Spinal cord (tissue), 10 donors: ENCODE measurements at places on chromosomes 2 and 18. TPM values are rescaled to one million over a fixed set of nuclear protein-coding genes. Genes with fewer than 3 reads are reported as not detected.

GRCh38 chr2:28522481-28522880 lies 26.6 kb downstream of the PLB1 start:
- no peak for DNase-seq

DNA sequence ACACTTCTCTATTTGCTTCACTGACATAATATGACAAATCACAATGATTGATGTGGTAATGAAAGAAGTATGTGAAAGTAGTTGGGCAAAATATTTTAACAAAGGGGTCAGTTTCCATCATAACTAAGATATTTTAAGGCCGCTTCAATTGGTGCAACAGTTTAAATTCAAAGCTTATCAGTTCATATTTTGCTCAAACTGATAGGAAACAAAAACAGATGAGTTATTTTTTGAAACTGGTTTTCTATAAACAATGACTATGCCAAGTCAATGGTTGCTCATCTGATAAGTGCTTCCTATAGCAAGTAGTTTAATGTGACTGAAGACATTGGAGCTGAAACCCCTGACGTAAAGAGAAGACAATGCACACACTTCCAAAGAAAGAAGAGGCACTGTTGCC lies 1290.7 kb downstream of the SUCLG1 start:
- no peak for DNase-seq

DNA sequence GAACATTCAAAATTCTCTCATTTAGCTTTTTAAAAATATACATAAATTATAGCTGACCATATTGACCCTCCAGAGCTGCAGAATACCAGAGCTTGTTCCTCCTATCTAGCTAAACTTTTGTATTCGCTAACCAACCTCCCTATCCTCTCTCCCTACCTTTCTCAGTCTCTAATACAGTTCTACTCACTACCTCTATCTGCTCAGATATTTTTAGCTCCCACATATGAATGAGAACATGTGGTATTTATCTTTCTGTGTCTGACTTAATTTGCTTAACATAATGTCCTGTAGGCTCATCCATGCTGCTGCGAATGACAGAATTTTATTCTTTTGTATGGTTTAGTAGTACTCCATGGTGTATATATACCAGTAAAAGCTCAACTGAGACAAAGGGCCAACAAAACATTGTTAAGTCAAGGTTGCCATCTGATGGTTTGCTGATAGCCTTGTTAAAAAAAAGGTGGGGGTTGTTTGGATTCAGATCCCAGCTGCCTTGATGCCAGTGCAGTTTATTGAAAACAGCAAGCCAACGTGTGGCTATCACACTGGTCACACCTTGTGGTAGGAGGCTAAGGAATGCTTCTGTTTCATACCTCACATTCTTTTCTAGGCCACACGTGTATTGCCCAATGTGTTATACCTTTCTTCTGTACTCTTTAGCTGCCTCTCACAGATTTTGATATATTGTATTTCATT lies 101.5 kb downstream of the VWA3B start:
- no peak for DNase-seq

ANKRD62 gene
- 0.06 TPM for total RNA-seq

TACR1 gene
- total RNA-seq, result 1.7 TPM

DNA sequence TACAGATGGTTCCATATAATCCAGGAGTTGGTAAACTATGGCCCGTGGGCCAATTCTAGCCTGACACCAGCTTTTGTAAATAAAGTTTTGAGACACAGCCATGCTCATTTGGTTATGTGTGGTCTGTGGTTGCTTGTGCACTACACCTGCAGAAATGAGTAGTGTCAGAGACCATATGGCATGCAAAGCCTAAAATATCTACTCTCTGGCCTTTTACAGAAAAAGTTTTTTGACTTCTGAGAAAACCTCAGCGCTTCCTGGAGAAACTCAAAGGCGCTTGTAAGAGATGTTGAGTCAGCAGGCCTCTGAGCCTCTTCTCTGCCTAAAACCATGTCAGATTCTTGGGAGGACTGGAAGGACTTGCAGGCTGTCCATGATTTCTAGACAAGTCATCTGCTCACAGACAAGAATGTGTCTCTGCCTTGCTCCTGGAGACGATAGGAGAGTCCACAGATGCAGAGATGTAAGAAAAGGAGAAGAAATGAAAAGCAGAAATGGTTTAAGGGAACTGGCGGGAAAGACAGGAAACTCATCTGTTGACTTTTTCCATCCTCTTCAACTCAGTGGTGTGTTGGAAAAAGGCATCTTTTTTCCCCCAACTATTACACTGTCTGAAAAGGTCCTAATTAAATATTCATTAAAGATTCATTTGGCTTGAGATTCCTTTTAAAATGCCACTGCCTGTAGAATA lies 5.2 kb downstream of the TTC39C start:
- no peak for DNase-seq

- peak; percentile 31 for DNase-seq
Measured at GRCh38 chr2:54610700-54611099, 112.8 kb upstream of the EML6 start.

DNA sequence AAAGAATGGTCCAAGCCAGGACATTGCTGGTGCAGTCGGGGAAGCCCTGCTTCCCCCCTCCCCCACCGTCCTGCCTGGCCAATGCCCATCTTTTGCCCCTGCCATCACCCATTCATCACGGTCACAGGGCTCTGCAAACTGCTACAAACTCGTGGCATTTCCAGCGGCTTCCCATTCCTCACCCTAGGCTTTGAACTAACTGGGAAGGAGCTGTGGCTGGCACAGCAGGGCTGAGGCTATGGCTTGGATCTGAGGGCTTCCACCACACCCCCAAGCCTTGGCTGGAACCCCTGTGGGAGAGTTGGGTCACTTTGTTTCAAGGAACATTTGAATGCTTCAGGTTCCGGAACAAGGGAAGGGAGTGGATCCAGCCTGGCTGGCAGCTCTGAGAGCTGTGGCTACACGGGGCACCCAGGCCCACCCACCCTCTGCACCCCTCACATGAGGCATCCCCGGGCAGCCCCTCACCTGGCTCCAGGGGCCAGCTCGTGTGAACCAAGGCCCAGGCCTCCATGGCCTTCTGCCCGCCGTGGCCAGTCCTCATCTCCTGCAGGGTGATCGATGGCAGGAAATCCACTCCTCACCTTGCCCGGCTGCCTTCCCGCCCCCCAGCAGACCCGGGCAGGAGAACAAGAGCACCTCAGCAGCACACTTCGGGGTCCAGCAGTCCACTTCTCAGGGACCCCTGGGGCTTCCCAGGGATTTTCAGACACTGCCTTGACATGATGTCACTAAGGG lies 58.8 kb upstream of the OTOS start:
- no peak for DNase-seq
